Stimulated activated CD4-positive, alpha-beta T cell treated with anti-CD3 and anti-CD28 coated beads, TNF-alpha, amount 100 ng/mL, for 1 hour (primary cell): ENCODE measurements at places on chromosomes 7 and 10.

GRCh38 chr10:122503012-122503411, 41.7 kb downstream of the HTRA1 start:
- DNase-seq = no peak

- DNase-seq = no peak
These were observed 503.2 kb downstream of the SH2D4B start for GRCh38 chr10:81040940-81041339.

GRCh38 chr7:45407730-45408408, 166.3 kb upstream of the ADCY1 start:
- no peak for DNase-seq

DNA sequence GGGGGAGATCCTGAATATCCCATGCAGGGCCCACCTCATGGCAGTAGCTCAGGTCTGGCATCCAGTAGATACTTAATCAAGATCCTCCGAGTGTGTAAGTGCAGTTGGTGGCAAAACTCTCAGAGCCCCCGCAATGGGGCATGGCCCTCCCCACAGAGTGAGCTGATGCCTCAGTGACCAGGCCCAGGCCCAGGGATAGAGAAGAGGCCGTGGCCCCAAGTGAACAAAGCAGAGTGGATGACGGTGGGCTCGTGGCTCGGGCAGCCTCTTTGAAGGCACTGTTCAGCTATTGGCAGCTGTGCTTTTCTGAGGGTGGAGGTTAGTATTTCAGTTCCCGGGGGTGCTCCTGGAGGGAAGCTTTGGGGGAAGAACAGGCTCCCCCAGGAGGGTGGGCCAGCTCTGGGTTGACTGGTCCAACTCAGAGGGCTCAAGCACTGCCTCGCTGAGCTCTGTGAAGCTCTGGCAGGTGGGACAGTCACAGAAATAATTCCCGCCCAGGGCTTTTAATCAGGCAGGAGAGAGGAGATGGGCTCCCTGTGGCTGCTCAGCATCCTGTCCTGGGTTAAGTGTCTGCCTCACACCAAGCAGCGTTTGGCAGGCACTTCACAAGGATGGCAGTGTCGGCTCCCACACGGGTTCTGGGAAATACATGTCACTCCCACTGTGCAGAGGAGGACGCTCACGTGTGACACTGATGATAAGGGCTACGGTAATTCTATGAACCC, 583.6 kb downstream of the TCERG1L start:
- no peak for DNase-seq

GRCh38 chr10:105597312-105597711, 956.2 kb downstream of the SORCS3 start:
- DNase-seq = no peak

DNA sequence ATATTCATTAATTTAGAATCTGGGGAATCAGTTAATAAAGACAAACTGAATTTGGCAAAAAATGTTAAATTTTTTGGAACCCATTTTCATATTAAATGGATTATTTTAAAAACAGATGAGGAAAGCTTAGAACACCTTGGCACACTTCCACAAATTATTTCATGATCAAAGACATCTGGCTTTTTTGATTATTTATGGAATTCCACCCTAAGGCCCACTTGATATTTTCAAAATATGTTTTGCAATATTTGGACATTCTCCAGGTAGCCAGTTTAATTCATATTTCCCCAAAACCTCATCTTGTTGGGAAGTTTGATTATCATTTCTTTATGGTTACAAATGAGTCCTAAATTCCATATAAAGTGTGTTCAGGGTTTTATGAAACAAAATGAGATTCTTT, 129.9 kb downstream of the DOCK4 start:
- DNase-seq = no peak

DNA sequence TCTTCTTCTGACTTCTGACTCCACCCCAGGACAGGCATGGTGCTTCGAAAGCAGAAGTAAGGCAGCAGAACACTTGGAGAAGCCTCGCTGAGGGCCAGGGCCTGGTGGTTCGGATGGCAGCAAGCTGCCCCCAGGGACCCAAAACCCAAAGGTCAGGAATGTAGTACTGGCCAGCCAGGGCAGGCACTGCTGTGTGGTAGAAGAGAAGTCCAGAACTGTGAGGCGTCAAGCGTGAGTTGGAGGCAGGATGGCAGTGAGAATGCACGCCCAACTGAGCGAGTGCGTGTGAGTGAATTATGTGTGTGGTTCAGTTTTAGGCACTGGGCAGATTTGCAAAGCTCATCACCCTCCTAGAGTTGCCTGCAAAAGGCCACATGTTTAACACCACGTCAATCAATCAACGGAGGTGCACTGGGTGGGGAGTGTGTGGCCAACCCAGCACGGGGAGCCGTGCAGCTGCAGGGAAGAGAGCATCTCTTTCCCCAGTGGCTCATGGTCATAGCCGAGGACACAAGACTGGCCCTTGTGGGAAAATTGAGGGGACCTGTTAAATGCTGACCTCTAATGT, 144.3 kb downstream of the KCNMA1 start:
- DNase-seq = no peak

- DNase-seq = no peak
These were observed 13.4 kb downstream of the FEZF1 start for GRCh38 chr7:122291189-122291588.

DNA sequence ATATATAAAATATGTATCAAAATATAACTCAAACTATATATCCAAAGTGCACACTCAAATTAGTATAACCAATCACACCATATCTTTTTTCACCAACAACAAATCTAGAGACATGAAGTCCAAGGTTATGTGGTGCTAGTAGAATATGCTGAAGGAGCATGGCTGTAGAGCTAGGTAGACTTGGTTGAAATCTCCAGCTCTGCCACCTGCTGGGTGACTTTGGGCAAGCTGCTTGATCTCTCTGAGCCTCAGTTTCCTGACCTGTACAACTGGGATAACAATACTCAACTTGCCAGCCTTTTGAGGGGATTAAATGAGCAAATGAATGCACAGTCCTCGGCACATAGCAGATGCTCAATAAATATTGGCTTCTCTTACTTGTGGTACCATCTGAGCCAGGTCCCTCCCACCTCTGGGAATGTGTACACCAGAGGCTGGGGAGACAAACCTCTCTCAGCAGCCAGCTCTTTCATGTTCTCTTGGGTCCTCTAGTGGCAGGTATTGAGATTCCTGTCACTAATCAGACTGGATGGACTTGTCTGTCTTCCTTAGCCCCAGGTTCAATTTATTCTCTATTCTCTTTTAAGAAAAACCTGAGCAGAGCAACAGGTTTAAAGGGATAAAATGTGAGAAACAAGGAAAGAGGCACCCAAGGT, 94.3 kb upstream of the PDE1C start:
- DNase-seq = no peak

DNA sequence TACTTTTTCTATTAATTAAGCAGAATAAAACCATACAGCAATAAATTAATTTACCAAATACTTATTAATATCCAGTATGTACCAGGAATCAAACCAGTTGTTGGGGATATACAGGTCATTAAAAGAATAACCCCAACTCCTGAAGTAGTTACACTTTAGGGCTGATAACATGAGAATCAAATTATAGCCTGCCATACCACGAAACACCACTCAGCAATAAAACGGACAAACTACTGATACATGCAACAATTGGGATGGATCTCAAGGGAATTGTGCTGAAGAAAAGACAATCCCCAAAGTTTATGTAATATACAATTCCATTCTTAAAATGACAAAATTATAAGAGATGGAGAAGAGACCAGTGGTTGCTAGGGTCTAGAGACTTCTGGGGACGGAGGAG, 22.7 kb downstream of the MCMBP start:
- no peak for DNase-seq
